ENCODE measurements at places on chromosomes 4 and X.

DNA sequence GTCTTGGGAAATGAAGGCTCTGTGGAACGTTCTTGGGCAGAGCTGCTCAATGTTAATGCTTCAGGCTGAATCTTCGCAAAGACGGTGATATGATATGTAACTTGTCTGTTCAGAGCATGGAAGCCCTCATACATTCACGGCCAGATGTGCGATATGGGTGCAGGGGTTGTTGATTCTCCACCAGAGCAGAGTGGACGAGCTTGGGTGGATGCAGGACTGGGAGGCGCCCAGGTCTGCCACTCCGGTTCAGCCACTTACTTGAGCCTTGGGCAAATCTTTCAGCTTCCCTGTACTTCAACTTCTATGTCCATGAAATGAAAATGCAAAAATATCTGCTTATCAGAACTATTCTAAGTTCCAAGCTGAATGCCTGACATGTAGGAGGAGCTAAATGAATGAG is 47.4 kb upstream of the MND1 start:
- DNase-seq: no peak

DNA sequence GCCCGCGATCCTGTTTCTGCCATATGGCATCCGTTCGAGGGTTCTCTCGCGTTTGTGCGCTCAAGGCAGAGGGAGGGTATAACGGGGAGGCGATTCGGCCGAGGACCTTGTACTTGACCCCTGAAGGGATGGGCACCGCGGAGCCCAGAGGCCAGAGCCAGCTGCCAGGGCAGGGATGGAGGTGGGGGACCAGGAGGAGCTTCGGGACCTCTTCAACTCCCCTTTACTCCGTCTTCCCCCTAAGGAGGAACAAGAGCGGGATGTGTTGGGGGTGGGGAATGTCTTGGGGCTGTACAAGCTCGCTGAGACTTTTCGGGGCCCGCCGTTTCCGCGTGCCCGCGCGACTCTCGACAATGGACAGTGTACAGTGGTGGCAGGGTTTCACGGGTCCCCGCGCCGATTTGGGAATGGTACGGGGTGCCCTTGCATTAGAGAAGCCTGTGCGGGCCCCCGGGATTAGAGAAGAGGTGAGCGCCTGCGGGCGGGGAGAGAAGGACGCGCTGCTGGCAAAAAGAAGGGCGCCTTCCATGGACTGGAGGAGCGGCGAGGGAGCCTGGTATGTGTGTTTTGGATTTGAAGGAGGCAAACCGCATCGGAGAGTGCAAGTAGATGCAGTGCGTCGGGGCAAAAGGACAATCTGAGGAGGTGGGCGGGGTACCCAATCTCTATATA is 760 bp downstream of the UGT8 start:
- no peak for DNase-seq

GRCh38 chr4:26220696-26221095 is 100.1 kb upstream of the RBPJ start:
- no peak for DNase-seq

GRCh38 chr4:55359397-55359916 is 13.4 kb downstream of the SRD5A3 start:
- DNase-seq: no peak

DNA sequence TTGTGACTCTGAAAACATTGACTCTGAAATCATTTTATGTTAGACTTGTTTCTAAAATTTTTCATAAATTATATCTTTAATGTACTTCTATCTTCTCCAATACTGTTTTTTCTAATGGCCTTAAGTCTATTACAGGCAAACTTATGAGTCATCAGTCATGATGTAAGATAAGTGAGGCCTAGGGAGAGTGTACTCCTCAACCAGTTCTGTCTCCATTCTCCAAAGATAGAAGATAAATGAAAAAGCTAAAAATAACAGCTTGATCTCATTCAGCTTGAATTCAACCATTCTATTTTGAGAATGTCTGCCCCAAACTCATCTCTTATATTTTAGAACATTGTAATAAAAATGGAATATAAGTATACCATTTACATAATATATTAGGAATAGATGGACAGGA is 34.5 kb downstream of the STBD1 start:
- DNase-seq: no peak

GRCh38 chrX:131060147-131060546 is 2.0 kb downstream of the ARHGAP36 start:
- DNase-seq: no peak

DNA sequence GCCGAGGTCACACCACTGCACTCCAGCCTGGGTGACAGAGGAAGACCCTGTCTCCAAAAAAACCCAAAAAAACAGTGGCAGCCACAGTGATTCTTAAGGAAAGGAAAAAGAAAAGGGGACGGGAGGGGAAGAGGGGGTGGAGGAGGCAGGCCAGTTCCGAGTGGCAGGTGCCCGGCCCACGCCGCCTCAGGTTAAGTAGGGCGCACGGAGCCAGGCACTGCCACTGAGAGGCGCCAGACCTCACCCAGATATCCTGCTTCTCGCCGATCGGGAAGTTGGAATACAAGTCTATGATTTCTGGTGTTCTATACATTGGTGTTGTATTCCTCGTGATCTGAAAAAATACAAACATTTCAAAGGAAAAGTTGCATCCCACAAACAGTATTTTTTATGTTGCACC is 35.9 kb downstream of the GAK start:
- DNase-seq: no peak

DNA sequence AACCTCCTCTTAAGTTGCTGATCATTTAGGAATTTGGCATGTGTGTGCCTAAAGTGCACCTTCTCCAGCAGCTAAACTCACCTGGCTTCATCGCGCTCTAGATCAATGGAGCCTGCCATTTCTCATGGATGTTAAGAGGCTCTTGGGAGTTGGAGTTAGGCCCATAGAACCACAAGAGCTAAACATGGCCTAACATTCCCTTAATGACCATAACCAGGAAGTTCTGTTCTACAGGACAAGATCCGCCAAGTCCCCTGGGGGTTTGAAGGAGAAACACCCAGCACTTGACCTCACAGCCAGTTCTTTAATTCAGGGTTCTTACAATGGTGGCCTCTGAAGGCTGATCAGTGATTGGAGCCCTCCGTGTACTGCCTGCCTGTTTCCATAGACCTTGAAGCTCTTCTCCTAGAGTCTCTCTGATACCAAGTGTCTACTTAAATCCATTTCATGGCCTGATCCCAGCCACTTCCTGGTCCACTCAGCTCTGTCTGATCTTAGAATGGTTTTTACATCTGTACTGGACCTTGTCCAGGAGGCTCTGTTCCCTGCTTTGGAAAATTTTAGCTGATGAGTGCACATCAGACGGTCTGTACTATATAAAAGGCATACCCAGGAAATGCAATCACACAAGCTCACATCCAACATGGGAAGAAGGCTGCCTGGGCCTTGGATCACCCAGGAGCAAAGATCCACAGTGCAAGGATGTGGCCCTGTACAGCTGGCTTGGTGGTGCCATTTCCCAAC is 45.1 kb downstream of the RPS3A start:
- no peak for DNase-seq

GRCh38 chr4:143406523-143406922 is 69.8 kb downstream of the GAB1 start:
- no peak for DNase-seq

GRCh38 chr4:134309715-134310114 is 108.1 kb upstream of the PABPC4L start:
- no peak for DNase-seq
